ENCODE measurements at places on chromosomes 7 and 10. TPM values are rescaled to one million over a fixed set of nuclear protein-coding genes. Genes with fewer than 3 reads are reported as not detected.

GRCh38 chr7:55133630-55134358 is 115.0 kb downstream of the EGFR start:
- peak overlapping the region; percentile 100 for H3K27ac ChIP-seq
- H3K4me3 ChIP-seq = no peak overlapping the region
- H3K27me3 ChIP-seq = no peaks in the 10 kb centered on the region
- peaks cover 3% of the 10 kb centered on the region for H3K36me3 ChIP-seq

GRCh38 chr7:137734221-137734620 is 112.6 kb downstream of the DGKI start:
- no peak overlapping the region for H3K4me3 ChIP-seq
- peak; percentile 56 for DNase-seq
- no peaks in the 10 kb centered on the region for H3K36me3 ChIP-seq
- no peaks in the 10 kb centered on the region for H3K27me3 ChIP-seq
- no peaks in the 10 kb centered on the region for H3K4me1 ChIP-seq
- H3K27ac ChIP-seq = no peak overlapping the region

GRCh38 chr7:44883961-44884620 is 1.2 kb downstream of the PURB start:
- no peaks in the 10 kb centered on the region for H3K36me3 ChIP-seq
- peak overlapping the region; percentile 67 for H3K4me3 ChIP-seq
- H3K4me1 ChIP-seq = peaks cover 5% of the 10 kb centered on the region

DNA sequence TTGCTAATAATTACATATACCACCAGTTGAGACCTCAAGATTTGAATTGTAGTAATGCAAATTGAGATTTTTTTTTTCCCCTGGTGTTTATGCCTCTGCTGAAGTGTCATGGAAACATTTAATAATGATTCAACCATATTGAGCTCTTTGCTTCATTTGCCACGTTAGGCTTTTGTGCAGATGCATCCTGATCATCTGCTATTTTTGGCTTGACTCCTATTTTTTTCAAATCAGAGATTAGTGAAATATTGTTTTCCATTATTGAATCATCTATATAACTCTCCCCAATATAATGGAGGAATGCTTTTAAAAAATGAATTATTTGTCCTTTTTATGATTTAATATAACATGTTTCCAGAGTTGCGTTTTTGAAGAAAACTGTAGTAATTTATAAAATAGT is 115.1 kb downstream of the SRI start:
- H3K4me3 ChIP-seq = no peak overlapping the region
- no peaks in the 10 kb centered on the region for H3K27me3 ChIP-seq
- no peaks in the 10 kb centered on the region for H3K4me1 ChIP-seq
- no peak overlapping the region for H3K27ac ChIP-seq

The AOAH gene
- not detected for polyA plus RNA-seq

All from fibroblast of lung (primary cell).